ENCODE measurements at places on chromosomes 7 and 10.

DNA sequence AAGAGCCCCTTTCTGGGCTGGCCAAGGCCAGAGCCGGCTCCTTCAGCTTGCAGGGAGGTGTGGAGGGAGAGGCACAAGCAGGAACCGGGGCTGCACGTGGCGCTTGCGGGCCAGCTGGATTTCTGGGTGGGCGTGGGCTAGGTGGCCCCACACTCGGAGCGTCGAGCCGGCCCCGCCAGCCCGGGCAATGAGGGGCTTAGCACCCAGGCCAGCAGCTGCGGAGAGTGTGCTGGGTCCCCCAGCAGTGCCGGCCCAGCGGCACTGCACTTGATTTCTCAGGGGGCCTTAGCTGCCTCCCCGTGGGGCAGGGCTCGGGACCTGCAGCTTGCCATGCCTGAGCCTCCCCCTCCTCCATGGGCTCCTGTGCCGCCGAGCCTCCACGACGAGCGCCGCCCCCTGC lies 48.1 kb downstream of the SH2D4B start:
- no peak for DNase-seq

- DNase-seq: no peak
These were observed 865.4 kb upstream of the MBL2 start for GRCh38 chr10:53638006-53638405.

GRCh38 chr7:38746438-38746837 lies 115.3 kb upstream of the AMPH start:
- DNase-seq: no peak

GRCh38 chr10:78686444-78687060 lies 382.2 kb upstream of the ZMIZ1 start:
- no peak for DNase-seq

GRCh38 chr7:89731751-89732445 lies 422.4 kb upstream of the STEAP1 start:
- no peak for DNase-seq

DNA sequence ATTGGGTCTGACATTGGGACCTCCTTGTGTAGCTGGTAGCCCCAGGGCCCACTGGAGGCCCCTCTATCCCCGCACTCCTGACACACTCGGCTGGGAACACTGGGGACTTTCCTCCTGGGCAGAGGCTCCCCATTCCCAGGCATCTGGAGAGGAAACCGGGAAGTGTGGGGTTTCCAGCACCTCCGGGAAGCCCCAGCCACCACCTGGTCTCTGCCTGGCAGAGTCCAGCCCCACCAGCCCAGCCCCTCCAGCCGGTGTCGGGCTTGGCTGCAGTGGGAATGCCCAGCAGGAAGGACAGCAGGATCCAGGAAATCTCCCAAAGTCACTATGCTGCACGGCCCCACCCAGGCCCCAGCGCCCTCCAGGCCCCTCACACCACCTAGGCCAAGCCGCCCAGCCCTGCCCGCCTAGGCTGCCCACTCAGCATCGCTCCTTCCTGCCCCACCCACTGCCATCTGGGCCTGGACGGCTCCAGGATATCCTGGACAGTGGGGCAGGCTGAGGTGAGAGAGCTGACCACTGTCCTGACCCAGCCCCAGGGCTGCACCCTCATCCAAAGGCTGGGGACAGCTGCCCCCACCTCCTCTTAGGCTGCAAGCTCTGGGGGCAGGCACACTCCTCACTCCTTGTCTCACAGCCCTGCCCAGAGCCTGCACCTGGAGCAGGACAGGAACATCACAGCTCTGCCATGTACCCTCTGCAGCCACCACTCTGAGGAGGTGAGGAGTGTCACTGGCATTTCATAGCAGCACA lies 11.8 kb downstream of the RASGEF1A start:
- DNase-seq: no peak

- no peak for DNase-seq
These were observed 3.4 kb upstream of the PRKCQ start for GRCh38 chr10:6583447-6583846.

GRCh38 chr7:127690806-127691205 lies 38.8 kb downstream of the SND1 start:
- DNase-seq: peak; percentile 97

GRCh38 chr7:126589068-126589684 lies 663.6 kb downstream of the GRM8 start:
- DNase-seq: no peak

DNA sequence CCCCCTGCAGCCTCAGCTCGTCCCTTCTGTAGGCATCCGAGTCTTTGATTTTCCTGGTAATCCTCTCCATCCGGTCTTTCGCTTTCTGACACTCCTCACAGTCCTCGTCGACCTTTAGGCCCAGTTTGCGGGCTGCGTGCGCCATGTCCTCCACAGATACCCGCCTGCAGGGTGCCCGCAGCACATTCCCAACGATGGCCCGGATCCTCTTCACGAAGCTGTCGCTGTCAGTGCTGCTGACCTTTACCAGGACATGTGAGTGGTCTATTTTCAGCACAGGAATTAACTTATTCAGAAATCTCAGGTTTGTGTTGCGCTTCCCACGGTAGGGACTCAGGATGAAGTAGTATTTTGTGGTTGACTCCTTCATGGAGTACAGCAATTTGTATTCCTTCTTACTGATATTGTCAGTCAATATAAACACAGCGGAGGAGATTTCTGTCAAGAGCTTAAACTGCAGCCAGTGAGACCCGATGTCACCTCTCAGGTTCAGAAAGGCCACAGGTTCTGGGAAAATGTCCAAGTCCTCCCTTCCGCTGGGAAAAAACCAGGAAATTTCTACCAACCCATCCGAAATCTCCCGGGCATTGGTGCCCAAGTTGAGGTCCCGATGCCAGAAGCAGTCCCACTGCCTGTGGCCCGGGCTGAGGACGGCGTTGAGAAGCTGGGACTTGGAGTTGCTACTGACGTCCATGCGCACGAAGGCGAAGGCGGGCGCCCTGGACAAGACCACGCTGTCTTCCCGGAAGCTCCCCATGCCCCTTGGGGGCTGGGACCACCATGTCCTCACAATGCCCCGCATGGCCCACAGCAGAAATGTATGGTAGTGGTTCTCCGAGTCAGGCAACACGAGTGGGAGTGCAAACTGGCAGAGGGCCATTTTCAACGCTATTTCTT lies 8.9 kb upstream of the MRPS24 start:
- DNase-seq: no peak

DNA sequence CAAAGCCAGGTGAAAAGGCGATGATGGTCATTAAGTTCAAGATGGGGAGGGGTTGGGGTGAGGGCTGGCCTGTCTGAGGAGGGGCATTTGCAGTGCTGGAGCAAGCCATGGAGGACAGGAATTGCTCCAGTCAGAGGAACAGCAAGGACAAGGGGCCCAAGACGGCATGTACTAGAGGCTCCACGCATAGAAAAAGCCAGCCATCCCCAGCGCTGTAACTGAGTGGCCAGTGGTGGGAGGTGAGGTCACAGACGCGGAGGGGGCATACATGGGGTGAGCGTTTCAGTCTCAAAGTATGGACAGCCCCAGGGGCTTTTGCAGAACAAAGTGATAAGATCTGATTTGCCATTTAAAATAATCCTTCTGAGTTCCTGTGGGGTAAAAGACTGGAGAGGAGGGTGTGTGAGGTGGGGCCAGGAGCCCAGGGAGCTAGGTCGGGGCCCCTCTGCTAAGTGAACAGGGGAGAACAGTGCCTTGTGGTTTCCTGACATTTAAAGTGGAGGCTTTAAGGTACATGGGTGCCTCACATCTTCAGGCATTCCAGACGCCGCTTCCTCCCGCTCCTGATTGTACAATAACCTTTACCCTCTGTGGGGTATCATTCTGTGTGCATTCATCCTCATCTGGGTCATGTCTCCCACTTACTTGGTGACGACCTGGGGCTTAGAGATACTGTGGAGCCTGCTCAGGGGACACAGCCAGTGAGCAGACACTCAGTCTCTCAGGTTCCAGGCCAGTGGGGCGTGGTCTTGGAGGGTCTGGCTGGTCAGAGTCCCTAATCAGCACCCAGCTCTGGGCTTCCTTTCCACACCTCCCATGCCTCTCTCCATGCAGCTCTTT lies 105.6 kb upstream of the GPR26 start:
- no peak for DNase-seq

DNA sequence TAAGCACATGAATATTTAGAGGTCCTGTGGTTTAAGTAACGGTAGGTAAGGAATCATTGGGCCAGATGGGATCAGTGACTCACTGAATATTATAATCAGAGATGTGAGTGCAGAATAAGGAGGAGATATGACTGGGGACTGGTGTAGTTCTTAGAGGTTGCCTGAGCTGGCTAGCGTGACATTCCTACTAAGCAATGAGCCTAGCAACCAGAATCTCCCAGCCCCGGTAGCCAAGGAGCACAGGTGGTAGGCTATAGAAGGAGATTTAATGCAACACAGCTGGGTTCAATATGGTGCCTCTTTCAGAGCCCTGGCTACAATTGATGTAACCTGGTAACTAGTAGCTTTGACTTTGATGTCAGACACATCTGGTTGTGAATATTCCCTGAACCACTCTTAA lies 641.6 kb downstream of the AUTS2 start:
- DNase-seq: peak; percentile 85

DNA sequence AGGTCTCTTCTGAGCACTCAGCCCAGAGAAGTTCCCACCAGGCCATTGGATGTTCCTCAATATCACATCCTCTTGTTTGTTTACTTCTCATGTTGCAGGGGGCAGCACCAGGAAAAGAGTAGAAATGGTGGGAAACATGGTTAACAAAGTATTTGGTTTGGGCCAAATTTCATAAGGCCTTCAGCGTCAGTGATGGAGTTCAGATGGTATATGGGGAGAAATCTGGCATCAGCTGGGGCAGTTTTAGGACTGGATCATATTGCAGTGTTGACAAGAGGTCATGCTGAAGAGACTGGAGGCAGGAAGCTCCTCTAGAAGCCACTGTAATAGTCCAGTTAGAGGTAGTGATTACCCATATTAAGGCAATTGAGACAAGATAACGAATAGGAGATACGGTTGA lies 200.0 kb downstream of the WDR11 start:
- no peak for DNase-seq

- peak; percentile 37 for DNase-seq
These were observed 1.9 kb upstream of the SH2D4B start for GRCh38 chr10:80535671-80536360.

- no peak for DNase-seq
These were observed 30.4 kb upstream of the DGKI start for GRCh38 chr7:137877027-137877675.

GRCh38 chr10:72316748-72317435 lies 37.8 kb downstream of the DNAJB12 start:
- DNase-seq: no peak

DNA sequence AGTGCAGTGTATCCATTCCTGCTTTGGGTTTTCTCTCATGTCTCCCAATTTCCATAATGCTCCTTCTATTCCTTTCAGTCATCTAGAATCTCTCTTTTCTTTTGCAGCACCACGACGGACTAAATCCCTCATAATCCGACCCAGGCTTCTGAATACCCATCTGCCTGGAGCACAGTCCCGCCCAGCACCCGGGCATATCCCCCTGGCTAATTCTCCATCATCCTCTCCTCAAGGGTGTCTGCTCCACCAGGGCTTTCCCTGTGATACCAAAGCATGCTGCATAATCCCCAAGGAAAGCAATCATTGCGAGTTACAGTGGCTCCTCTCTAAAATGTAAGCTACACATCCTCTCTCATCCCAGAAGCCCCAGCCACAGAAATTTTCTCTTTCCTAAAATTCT lies 321.9 kb downstream of the CCDC3 start:
- DNase-seq: peak; percentile 60

GRCh38 chr10:992871-993270 lies 4.6 kb downstream of the GTPBP4 start:
- DNase-seq: no peak

- DNase-seq: peak; percentile 23
These were observed 27.7 kb downstream of the RAMP3 start for GRCh38 chr7:45185028-45185863.

DNA sequence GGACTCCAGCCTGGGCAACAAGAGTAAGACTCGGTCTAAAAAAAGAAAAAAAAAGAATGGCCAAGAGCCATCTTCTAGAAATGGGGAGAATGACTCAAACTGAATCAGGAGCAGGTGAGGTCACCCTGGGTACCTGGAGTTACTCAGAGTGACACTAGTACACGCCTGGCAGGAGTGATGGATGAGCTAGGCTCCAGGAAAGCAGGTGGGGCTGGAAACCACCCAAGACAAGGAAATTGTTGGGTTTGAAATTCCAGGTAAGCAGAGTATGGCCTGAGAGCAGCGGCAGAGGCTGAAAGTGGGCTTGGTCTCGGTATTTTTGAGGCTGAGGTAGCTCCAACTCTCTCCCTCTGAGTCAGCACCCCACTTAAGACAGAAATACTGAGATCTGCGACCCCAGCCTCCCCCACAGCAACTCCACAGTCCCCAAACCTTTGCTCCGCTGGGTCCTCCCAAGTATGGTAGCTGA lies 18.5 kb downstream of the DDIT4 start:
- DNase-seq: no peak

- peak; percentile 28 for DNase-seq
These were observed 38.3 kb upstream of the COBL start for GRCh38 chr7:51354897-51355296.

DNA sequence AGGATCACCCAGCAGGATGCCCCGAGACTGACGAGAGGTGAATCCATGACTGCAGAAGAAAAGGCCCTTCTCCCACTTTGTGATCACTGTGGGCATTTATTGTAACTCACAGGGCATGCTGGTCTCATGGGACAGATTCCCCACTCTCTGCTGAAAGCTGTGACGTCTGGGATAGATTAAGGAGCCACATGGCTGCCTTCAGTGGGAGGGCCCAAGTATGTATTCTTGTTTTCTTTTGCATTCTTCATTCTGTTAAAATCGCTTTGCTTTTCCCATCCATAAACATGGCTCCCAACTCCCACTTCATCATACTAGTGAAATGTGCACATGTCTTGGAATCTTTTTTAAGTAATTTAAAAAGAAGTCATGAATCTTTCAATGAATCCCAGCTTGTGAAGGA lies 67.2 kb downstream of the FAM107B start:
- DNase-seq: no peak

- no peak for DNase-seq
These were observed 79.3 kb upstream of the ACBD5 start for GRCh38 chr10:27319752-27320431.

DNA sequence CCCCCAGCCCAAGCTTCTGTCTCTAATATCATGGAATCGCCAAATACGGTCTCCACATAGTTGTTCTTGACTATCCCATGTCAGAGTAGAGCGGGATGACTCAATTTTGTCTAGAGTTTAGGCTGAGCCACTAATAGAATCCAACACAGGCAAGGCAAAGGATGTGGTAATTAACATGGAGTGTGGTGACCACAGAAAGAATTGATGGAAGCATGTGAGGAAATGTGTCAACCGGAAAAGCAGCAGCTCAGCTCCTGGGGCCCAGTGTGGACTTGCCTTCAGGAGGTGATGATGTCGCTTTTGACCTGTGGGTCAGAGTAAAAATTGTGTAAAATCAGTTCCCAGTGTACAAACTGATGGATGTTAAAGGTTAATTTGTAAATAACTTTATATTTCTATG lies 139.3 kb upstream of the KLF6 start:
- DNase-seq: no peak

DNA sequence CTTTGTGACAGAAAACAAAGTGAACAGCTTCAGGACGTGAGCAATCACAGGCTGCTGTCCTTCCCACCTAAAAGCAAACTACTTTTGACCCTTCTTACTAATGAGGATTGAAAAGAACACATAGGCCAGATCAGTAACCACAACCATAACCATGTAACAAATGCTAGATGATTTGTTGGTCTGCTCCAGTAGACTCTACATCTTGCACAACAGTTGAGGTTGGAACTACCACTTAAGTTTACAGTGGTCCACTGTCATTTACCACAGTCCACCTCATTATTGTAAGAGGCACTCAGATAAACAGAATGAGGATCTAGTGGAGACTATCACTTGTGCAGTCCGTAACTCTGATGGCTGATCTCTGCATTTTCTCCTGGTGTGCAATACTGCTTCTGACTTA lies 27.8 kb downstream of the NET1 start:
- no peak for DNase-seq

GRCh38 chr10:11017000-11017569 lies 587 bp upstream of the CELF2 start:
- DNase-seq: no peak
